ENCODE measurements at places on chromosomes 3 and 15.

GRCh38 chr3:50230104-50230793, 5.8 kb upstream of the GNAI2 start:
- DNase-seq = no peak

DNA sequence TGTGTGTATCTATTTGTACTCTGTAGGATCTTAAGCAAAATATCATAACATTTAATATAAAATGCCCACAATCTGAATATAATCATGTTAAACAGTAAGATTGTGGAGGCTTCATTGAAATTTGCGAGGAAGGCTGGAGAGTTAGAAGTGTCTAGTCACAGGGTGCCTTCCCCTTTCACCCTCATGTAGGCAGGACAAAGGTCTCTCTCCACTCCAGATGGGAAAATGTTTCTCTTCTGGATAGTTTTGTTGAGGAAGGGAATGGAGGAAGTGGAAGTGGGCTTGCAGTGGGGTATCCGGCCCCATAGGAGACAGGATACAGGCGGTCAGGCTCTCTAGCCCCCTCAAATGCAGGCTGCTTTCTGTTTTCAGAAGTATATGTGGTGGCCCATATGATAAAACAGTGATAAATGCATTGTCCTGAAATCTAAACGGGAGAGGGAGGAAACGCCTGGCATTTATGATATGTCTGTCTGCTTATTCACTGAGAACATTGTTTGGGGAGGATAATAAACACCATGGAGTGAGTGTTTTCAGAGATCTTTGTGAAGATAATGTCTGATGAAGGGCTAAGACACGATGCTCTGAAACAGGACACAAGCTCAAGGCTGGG, 13.3 kb upstream of the MYZAP start:
- no peak for DNase-seq

- DNase-seq = no peak
Measured at GRCh38 chr3:152403632-152404066, 134.9 kb downstream of the MBNL1 start.

DNA sequence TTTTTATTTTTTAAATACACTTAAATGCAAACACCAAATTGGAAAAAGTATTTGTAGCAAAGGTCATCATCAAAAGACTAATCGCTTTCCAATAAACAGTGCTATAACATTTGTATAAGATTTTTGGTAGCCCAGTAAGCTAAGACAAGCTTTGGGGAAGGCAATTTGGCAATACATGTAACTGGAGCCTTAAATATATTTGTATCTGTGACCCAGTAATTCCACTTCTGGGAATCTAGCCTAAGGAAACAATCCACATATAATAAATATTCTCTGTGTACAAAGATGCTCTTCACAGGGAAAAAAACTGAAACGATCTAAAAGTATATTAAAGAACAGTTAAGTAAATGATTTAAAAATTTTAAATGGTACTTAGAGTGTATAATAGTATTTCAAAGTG, 65.5 kb upstream of the TJP1 start:
- no peak for DNase-seq

- DNase-seq = no peak
Measured at GRCh38 chr15:82136120-82136519, 90.3 kb upstream of the MEX3B start.

- DNase-seq = peak; percentile 0
Measured at GRCh38 chr3:73848173-73848906, 223.6 kb upstream of the PDZRN3 start.

DNA sequence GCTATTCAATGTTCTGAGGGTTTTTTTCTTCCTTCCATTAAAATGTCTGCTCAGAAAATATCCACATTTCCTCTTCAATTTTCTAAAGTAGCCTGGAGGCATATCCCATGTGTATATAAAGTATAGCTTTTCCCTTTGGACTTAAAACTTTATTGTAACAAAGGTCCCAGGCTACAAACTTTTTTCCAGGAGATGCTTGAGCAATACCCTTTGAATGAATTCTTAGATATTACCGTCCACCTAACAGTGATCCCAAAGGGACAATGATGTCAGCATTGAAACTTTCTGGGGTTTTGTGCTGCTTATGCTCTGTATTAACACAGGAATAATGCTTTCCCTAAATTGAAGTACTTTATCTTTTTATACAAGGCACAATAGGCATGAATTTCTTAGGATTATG, 525.2 kb downstream of the CADM2 start:
- DNase-seq = no peak

DNA sequence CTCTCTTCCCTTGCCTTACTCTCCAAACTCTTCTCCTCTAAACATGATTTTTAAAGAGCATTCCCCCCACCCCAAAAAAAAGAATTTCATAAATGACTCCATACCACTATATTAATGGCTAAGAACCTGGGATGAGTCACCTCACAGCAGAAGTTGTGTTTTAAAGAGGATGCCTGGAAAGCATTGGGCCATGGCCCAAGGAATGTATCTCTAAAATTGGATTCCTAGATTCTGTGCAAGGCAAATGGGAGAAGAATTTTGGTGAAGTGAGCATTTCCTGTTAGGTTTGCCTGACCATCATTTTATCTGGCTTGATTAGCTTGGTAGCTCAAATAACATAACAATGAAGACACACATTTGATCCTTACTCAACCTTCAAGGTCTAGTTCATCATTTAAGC, 251.4 kb downstream of the NR1D2 start:
- DNase-seq = no peak

- peak; percentile 11 for DNase-seq
Measured at GRCh38 chr3:70531063-70531657, 218.7 kb upstream of the MDFIC2 start.

GRCh38 chr3:30187366-30187765, 419.0 kb upstream of the TGFBR2 start:
- no peak for DNase-seq

- no peak for DNase-seq
Measured at GRCh38 chr3:178117641-178118040, 418.6 kb upstream of the KCNMB2 start.

DNA sequence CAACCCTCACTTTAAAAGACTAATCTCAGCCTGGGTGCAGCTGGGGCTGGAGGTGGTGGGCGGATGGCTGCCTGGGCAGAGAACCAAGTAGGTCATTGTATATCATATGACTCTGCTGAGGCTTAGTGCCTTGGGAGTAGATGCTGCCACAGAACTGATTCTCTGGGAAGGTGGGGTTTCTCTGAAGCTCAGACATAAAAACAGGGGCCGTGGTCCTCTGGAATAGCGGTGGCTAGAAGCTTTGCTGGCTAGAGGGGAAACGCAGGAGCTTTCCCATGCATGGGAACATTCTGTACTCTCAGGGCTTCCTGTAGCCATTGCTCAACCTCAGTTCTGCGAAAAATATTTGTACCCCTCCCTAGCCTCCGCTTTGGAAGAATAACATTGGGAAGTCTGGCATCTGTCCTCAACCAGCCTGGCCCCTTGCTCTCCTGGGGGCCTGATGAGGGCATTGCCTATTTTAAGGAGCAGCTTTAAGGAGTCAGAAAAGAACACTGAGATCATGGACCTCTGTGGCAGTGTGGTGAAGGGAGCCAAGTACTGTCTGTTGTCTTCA, 14.7 kb downstream of the TIMP4 start:
- no peak for DNase-seq

DNA sequence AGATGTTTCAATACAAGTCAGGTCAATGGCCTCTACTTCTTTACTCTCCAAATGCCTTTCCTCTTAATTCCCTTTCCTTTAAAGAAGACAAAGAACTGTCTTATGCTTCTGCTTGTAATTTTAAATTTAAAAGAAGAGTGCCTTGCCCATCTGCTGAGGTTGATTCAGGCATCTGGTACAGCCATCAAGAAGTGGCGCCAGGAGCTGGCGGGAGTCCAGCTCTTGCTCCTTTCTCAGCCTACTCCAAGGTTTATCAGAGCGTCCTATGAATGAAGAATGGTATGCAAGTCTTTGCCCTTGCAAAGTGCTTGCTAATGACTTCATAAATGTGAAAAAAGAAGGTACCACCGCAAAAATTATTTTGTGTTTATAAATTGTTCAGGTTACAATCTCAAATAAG, 294.6 kb upstream of the TGFBR2 start:
- DNase-seq = no peak

GRCh38 chr15:78130466-78131294, 565 bp downstream of the CIB2 start:
- DNase-seq = no peak

DNA sequence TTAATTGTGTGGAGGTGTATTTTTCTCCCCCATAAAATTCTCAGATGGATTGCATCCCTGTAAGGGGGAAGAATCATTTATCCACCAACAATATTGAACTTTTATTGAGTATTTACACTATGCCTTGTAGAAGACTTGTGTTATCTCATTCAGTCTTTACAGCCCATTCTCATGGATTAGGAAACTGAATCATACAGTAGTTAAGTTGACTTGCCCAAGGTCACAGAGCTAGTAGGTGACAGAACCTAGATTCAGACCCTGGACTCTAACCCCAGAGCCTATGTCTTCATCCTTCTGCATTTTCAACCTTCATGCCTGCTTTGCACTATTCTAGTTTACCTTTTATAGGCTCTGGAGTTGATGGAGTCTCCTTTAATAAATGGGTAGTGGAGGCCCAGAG, 226.8 kb downstream of the LPP start:
- no peak for DNase-seq

- no peak for DNase-seq
Measured at GRCh38 chr3:102079809-102080197, 230.5 kb downstream of the NFKBIZ start.

GRCh38 chr3:16474216-16474615, 39.3 kb downstream of the RFTN1 start:
- no peak for DNase-seq

DNA sequence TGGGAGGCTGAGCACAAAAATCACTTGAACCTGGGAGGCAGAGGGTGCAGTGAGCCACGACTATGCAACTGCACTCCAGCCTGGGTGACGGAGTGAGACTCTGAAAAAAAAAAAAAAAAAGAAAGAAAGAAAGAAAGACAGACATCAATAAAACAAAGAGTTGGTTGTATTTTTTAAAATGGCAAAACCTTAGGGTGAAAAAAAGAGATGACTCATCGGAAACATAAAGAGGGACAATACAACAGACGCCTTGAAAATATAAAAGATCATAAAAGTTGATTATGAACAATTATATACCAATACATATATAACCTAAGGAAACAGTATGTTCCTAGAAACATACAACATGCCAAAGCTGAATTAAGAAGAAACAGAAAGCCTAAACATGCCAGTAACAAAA, 92.8 kb downstream of the SCAPER start:
- no peak for DNase-seq

DNA sequence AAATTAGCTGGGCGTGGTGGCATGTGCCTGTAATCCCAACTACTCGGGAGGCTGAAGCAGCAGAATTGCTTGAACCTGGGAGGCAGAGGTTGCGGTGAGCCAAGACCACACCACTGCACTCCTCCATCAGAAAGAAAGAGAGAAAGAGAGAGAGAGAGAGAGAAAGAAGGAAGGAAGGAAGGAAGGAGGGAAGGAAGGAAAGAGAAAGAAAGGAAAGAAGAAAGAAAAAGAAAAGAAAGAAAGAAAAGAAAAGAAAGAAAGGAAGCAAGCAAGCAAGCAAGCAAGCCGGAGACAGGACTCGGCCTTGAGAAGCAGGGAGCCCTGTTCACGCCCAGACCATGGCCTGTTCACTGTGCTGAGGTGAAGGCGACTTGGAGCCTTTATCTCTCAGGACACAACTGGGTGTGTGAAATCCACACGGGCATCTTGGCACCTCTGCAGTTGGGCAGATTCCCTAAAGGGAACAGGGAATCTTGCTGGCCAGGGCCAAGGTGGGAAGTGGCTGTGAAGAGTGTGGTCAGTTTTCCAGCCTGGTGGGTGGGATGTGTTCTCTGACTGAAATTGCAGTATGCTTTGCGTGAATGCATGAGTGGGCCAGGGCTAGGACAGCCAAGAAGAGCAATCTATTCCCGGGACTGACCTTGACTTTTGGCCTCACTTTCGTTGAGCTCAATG, 90.3 kb downstream of the CORO2B start:
- DNase-seq = no peak

DNA sequence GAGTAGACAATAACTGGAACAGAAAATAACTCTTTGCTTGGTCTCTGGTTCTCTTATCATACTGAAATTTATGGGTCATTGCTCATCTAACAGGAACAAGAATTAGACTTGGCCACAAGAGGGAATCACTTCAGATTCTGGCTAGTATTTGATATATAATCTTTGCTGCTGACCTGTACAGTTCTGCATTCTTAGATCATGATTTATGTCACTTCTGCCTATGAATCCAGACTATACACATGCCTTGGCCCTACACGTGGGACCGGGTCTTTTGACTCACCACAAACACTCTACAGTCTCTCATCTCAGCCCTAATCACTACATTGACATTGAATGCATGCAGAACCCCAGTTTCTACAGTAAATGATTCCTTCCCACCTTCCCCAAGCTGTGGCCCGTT, 162.5 kb upstream of the SOX2 start:
- DNase-seq = no peak

Measured in neuronal stem cell (in vitro differentiated cells).